Calu3 (cell line): ENCODE measurements at places on chromosomes 16 and 17. TPM values are rescaled to one million over a fixed set of nuclear protein-coding genes. Genes with fewer than 3 reads are reported as not detected.

DNA sequence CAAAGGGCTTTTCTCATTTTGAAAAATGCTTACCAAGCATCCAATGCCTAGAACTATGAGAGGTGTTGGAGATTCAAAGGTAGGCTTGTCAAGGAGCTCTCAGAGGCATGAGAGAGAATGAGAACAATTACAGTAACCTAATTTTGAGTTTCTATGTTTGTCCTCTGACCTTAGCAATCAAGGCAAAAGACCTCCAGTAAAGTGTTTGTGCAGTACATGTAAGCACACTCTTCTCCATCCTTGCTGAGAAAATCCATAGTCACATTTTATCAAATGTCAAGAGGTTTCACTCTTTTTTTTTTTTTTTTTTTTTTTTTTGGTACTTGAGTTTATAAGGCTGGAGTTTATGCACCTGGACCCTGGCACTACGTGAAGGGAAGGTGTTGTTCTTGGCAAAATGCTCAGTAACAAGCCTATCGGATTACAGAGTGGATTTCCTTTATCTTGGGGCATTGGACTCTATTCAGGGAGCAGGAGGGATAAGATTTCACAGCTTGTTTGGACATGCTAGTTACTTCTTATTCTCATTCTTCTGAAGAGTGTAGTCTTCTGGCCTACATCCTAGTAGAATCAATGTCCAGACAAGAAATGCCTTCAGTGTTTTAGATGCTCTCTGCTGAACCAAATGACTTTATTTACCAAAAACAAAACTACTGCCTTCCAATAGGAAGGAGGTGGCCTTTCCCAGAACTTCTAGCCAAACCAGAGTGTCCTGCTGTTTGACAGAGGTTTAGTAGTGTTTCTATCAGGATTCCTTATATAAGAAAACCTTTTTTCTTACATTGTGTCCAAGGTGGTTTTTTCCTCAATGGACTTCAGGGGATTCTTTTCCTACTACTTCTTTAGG, 21.9 kb downstream of the KCNJ2 start:
- no peaks in the 10 kb centered on the region for H3K4me1 ChIP-seq
- no peak overlapping the region for H3K27ac ChIP-seq
- no peak for DNase-seq
- no peaks in the 10 kb centered on the region for H3K27me3 ChIP-seq
- no peaks in the 10 kb centered on the region for H3K36me3 ChIP-seq
- no peak overlapping the region for H3K4me3 ChIP-seq

The DDX28 gene
- 16.8 and 21.5 TPM in 2 replicates for total RNA-seq

The STX1B gene
- total RNA-seq = 0.61 and 1.3 TPM in 2 replicates

- no peak overlapping the region for H3K27ac ChIP-seq
- no peak for DNase-seq
- H3K4me1 ChIP-seq = no peaks in the 10 kb centered on the region
- no peak overlapping the region for H3K4me3 ChIP-seq
- no peaks in the 10 kb centered on the region for H3K36me3 ChIP-seq
- H3K27me3 ChIP-seq = peaks cover 91% of the 10 kb centered on the region
Measured at GRCh38 chr17:83143817-83144231, 64.4 kb downstream of the METRNL start.

DNA sequence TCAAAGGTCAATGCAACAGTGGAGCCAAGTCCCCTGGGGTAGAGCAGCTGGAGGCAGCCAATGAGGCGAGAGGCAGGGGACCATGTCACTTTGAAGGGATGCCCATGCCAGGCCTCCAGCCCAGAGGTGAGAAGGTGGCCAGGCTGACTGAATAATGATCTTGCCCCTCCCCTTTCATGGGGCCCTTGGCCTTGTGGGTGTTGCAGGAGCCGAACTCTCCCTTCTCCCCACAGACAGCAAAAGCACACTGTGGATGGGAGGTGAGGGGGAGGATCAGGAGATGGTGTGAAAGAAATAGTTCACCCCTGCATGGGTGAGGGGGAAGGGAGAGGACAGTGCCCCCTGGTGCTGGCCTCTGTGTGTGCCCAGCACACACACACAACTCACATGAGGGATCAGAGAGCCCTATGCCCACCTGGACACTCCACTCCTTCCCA, 15.8 kb upstream of the TBX21 start:
- peaks cover 100% of the 10 kb centered on the region for H3K27me3 ChIP-seq
- no peak overlapping the region for H3K27ac ChIP-seq
- H3K4me3 ChIP-seq = no peak overlapping the region
- peaks cover 28% of the 10 kb centered on the region for H3K4me1 ChIP-seq
- DNase-seq = no peak
- peaks cover 4% of the 10 kb centered on the region for H3K36me3 ChIP-seq

DNA sequence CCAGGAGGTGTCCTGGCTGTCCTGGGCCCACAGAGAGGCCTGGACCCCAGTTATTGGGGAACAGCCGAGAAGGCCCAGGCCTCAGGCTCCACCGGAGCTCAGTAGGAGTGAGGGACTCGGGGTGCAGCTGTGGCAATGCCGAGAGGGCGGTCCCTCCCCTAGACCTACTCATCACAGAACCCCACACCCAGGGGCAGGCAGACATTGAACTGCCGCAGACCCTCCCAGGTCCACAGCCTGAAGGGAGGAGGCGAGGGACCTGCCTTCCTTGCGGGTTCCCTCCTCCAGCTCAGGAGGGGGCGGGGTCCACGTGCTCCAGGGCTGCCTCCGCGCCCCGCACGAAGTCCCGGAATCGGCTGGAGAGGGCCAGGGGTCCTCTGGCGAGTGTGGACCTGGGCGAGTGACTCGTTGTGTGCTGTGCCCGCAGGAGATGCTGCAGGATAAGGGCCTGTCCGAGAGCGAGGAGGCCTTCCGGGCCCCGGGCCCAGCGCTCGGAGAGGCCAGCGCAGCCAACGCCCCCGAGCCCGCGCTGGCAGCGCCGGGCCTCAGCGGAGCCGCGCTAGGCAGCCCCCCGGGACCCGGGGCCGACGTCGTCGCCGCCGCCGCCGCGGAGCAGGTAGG, 3.9 kb downstream of the TBX4 start:
- no peaks in the 10 kb centered on the region for H3K36me3 ChIP-seq
- no peaks in the 10 kb centered on the region for H3K4me1 ChIP-seq
- no peak for DNase-seq
- peaks cover 52% of the 10 kb centered on the region for H3K27me3 ChIP-seq
- H3K27ac ChIP-seq = no peak overlapping the region
- no peak overlapping the region for H3K4me3 ChIP-seq

GRCh38 chr16:51151961-51152663, 1.0 kb upstream of the SALL1 start:
- peaks cover 4% of the 10 kb centered on the region for H3K27me3 ChIP-seq
- H3K36me3 ChIP-seq = no peaks in the 10 kb centered on the region
- no peak overlapping the region for H3K4me3 ChIP-seq
- H3K27ac ChIP-seq = no peak overlapping the region

DNA sequence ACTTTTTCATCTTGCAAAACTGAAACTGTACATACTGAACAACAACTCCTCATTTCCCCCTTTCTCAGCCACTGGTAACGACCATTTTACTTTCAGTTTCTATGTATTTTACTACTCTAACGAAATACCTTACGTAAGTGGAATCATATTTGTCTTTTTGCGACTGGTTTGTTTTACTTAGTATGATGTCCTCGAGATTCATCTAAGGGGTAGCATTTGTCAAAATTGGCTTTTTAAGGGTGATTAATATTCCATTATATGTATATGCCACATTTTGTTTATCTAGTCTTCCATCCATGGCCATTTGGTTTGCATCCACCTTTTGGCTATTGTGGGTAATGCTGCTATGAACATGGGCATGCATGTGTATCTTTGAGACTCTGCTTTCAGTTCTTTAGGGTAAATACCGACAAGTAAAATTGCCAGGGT, 10.4 kb downstream of the KPNB1 start:
- H3K4me1 ChIP-seq = peaks cover 14% of the 10 kb centered on the region
- H3K27ac ChIP-seq = peak overlapping the region; percentile 18
- no peak for DNase-seq
- H3K36me3 ChIP-seq = peaks cover 94% of the 10 kb centered on the region
- no peak overlapping the region for H3K4me3 ChIP-seq
- no peaks in the 10 kb centered on the region for H3K27me3 ChIP-seq

The ARL5C gene
- not detected in 2 replicates for total RNA-seq

DNA sequence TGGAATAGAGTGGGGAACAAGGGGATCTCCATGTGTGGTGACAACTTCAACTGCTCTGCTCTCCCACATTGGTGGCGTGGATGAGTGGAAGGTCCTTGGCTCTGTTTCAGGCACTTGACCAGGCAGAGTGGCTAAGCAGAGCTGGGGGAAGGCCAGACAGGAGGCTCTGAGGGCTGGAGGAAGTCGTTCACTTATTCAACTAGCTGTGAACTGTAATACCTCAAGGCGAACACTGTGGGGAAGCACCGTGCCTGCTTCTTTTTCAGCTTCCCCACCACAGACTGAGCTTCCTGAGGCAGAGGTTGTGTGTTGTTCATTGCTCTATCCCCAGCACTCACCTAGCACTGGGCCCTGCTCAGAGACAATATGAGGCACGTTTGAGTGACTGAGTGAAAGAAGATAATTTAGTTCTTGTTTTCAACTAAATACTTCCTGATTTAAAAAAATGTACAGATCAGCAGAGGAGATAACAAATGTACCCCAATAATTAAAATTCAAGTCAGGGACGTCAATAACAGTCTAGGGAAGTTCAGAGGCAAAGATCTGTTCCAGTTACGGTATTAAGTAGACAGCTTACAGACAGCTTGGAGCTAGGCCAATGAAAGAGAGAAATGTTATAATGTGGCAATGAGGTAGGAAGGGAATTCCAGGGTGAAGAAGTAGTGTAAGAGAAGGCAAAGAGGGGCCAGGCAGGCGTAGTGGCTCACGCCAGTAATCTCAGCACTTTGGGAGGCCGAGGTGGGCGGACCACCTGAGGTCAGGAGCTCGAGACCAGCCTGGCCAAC, 34.7 kb downstream of the MYO18A start:
- H3K27ac ChIP-seq = peak overlapping the region; percentile 64
- DNase-seq = peak; percentile 69
- H3K4me3 ChIP-seq = no peak overlapping the region
- H3K4me1 ChIP-seq = peaks cover 67% of the 10 kb centered on the region

The ATP2A1 gene
- total RNA-seq = 3.7 and 5.7 TPM in 2 replicates

GRCh38 chr17:42744283-42744805, 496 bp downstream of the EZH1 start:
- H3K4me3 ChIP-seq = peak overlapping the region; percentile 87
- H3K36me3 ChIP-seq = peaks cover 21% of the 10 kb centered on the region
- peaks cover 25% of the 10 kb centered on the region for H3K27me3 ChIP-seq

DNA sequence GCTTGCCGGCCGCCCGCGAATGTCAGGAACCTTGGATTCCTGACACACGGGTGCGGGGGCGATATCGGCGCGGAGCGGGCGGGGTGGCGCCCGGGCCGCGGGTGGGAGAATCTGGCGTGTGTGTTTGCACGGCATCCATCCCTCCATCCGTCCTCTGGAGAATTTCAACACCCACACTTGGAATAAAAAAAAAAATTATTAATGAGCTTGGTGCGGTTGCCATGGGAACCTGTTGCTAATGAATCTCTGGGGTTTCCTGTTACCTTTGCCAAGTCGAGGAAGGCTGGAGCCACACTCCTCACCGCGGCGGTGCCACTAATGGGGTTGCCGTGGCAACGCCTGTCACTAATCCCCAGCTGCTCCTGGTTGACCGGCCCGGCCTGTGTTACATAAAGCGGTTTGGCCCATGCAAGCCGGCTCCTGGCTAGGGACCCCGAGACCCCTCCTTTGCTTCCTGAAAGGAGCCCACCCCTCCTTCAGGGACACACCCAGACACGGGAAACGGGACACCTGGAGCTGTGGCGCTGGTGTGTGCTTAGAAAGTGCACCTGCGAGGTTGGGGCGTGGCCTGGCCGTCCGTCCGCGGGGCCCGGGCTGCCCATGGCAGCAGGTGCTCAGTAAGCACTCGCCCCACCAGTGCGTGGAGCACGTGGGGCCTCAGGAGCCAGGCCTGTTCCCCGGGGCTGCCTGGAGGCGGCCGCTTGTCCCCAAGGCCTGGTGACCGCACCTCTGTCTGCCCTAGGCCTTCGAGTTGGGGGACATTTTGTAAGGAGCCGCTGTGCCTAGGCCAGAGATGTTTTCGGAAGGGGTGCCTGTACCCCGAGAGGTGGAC, 14.6 kb downstream of the CACNA1H start:
- peak; percentile 73 for DNase-seq
- no peak overlapping the region for H3K4me3 ChIP-seq
- no peaks in the 10 kb centered on the region for H3K4me1 ChIP-seq
- H3K36me3 ChIP-seq = peaks cover 6% of the 10 kb centered on the region

DNA sequence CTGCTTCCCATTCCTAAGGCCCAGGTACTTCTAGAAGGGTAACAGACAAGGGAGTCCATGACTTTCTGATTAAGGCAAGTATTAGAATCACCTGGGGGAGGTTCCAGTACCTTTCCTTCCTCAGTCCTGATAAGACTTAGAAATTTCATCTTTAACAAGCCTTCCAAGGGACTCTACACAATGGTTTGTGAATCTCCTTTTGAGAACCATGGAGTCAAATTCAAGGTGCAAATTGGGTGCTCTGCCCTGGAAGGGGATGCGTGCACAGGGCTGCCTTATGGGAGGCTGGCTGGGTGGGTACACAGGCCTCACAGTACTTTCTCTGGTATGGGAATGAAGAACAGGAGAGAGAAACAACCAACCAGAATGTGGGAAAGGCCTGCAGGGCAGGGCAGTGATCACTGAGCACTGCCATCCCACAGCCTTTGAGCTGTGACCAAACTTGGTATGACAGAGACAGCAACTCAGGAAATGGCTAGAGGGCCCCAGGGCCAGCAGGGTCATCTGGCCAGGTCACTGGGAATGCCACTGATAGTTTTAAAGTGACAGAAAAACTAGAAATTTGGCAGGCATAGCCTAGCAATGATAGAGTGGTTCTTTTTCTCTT, 3.6 kb upstream of the TMIGD1 start:
- H3K27me3 ChIP-seq = no peaks in the 10 kb centered on the region
- H3K27ac ChIP-seq = no peak overlapping the region

DNA sequence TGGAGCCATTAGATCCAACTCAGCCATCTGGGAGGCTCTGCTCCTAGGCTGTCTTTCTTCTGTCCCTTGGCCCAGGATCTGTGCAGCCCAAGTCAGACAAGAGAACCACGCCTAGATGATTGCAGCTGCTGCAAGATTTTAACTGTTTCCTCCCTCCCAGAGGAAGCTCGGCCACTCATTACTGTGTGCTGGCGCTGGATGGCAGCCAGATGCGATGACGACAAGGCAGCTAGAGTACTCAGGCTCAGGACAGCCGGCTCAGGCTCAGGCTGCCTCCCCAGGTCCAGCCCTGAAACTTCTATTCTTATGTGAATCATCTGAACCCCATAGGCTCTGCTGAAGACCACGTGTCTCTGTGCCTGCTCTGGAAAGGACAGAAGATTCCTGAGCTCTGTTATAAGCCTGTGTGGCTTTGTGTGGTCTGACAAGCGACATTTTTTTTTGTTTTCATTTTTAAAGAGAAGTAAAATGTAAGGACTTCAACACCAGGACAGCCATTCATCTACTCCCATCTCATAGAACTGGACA, 32.1 kb upstream of the FBXW10B start:
- H3K27me3 ChIP-seq = no peaks in the 10 kb centered on the region
- peak overlapping the region; percentile 95 for H3K27ac ChIP-seq
- peak overlapping the region; percentile 94 for H3K4me3 ChIP-seq
- peaks cover 60% of the 10 kb centered on the region for H3K36me3 ChIP-seq
- H3K4me1 ChIP-seq = peaks cover 40% of the 10 kb centered on the region

GRCh38 chr16:65306722-65307121, 184.9 kb upstream of the CDH11 start:
- no peaks in the 10 kb centered on the region for H3K4me1 ChIP-seq
- H3K4me3 ChIP-seq = no peak overlapping the region
- DNase-seq = no peak
- no peaks in the 10 kb centered on the region for H3K27me3 ChIP-seq

- H3K36me3 ChIP-seq = no peaks in the 10 kb centered on the region
- H3K27me3 ChIP-seq = no peaks in the 10 kb centered on the region
- H3K4me3 ChIP-seq = no peak overlapping the region
- no peaks in the 10 kb centered on the region for H3K4me1 ChIP-seq
- no peak for DNase-seq
- no peak overlapping the region for H3K27ac ChIP-seq
Measured at GRCh38 chr17:32763855-32764439, 113.0 kb downstream of the MYO1D start.
